Airway epithelial cell (primary cell): ENCODE measurements at places on chromosomes 16 and 17. TPM values are rescaled to one million over a fixed set of nuclear protein-coding genes. Genes with fewer than 3 reads are reported as not detected.

The LRRC37A gene
- 0.49 and 0.93 TPM in 2 replicates for total RNA-seq

The IGFALS gene
- total RNA-seq: not detected in 2 replicates

The TEKT3 gene
- total RNA-seq: not detected in 2 replicates

The ERI2 gene
- 17.0 and 26.8 TPM in 2 replicates for total RNA-seq

The PDE6G gene
- 1.4 TPM in 1 of 2 replicates, not detected in the other for total RNA-seq

The ZNF785 gene
- total RNA-seq: 3.2 and 4.3 TPM in 2 replicates

The CDC6 gene
- 29.6 and 30.2 TPM in 2 replicates for total RNA-seq

The FLYWCH1 gene
- total RNA-seq: 38.6 and 46.0 TPM in 2 replicates

The DNAH17 gene
- total RNA-seq: not detected in 2 replicates

The KRT24 gene
- total RNA-seq: 1.5 and 2.5 TPM in 2 replicates

The ATP2C2 gene
- 12.9 and 20.0 TPM in 2 replicates for total RNA-seq

The FAM20A gene
- total RNA-seq: not detected in 2 replicates

The CRHR1 gene
- not detected in 2 replicates for total RNA-seq
